Endothelial cell of umbilical vein (primary cell): ENCODE measurements at places on chromosomes 12 and 14. TPM values are rescaled to one million over a fixed set of nuclear protein-coding genes. Genes with fewer than 3 reads are reported as not detected.

DNA sequence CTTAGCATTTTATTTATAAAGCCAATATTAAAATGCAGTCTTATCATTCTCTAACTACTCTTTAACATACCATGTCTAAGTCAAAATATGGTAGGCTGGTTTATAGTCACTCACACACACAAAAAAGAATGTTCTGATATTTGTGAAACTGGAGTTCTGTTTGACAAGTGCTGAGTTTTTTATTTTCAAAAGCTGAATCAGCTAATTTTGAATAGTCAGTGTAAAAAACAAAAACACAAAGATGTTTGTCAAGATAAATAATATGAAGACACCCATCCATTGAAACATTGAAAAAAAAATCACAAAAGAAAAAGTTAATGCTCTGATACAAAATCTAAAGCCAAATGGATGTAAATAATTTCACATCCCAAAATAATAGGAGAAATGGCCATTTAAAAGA, 231.5 kb downstream of the MED13L start:
- no peaks in the 10 kb centered on the region for H3K36me3 ChIP-seq
- no peaks in the 10 kb centered on the region for H3K4me1 ChIP-seq
- DNase-seq: no peak

DNA sequence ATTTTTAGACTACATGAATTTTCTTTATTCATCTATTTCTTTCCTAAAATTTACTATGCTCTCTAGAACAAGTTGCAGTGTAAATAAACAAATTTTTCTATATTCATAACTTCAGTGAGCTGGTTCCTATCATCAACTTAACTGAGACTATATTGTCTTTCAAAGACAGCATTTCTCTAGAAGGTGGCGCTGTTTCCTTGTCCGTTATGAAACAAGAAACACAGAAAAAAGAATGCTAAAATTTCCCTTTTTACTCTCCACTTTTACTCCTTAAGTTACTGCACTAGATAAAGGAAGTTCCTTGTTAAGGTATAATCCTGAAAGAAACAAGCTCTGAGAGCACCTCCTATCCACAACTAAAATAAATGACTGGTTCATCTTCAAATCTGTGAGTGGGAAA, 8.2 kb upstream of the CLEC2A start:
- no peaks in the 10 kb centered on the region for H3K36me3 ChIP-seq
- H3K4me1 ChIP-seq: no peaks in the 10 kb centered on the region
- H3K27ac ChIP-seq: no peak overlapping the region
- peak; percentile 37 for DNase-seq

GRCh38 chr12:57522887-57523705, 472 bp downstream of the MBD6 start:
- H3K4me1 ChIP-seq: peaks cover 36% of the 10 kb centered on the region
- H3K27me3 ChIP-seq: no peaks in the 10 kb centered on the region
- H3K4me3 ChIP-seq: peak overlapping the region; percentile 47

DNA sequence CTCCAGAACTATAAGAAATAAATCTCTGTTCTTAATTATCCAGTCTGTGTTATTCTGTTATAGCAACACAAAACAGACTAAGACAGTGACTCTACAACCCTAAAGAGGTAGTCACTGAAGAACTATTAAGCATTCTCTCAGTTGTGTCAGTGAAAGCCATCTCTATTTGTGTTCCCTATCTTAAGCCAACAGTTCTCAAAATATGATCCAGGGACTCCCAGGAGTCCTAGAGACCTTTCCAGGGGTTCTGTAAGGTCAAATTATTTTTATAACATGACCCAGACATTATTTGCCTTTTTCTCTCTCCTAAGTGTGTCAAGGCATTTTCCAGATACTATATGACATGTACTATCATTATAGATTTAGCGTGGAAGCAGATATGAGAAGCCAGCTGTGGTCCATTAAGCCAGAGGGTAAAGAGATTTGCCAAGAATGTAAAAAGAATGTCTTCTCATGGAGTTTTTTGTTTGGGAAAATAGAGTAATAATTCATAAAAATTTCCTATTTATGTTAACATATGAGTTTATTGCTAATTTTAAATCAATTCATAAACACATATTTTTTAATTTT, 315.8 kb downstream of the RGS6 start:
- no peaks in the 10 kb centered on the region for H3K36me3 ChIP-seq
- H3K27ac ChIP-seq: no peak overlapping the region
- H3K27me3 ChIP-seq: no peaks in the 10 kb centered on the region
- no peaks in the 10 kb centered on the region for H3K4me1 ChIP-seq
- DNase-seq: no peak

DNA sequence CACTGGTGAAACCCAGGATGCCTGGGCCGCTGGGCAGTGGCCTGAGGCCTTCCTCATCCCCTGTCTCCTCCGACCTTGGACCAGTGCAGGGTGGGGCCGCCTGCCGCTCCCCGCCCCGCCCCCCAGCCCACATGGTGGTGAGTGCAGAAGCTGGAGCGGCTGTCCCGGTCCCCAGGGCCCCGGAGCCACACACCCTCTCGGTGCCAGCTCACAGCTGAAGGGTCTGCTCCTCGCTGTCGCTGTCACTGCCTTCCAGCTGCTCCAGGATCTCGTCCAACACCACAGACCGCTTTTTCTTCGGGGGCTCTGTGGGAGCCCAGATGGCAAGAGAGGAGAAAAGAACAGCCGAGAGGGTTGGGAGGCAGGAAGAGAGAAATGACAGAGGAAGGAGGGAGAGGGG, 143.1 kb downstream of the RBM19 start:
- H3K4me3 ChIP-seq: no peak overlapping the region
- no peak overlapping the region for H3K27ac ChIP-seq
- no peaks in the 10 kb centered on the region for H3K36me3 ChIP-seq
- no peaks in the 10 kb centered on the region for H3K27me3 ChIP-seq

GRCh38 chr14:81673930-81674329, 140.3 kb upstream of the SEL1L start:
- H3K27me3 ChIP-seq: no peaks in the 10 kb centered on the region
- H3K4me1 ChIP-seq: no peaks in the 10 kb centered on the region
- H3K27ac ChIP-seq: no peak overlapping the region
- no peak overlapping the region for H3K4me3 ChIP-seq

GRCh38 chr14:87043667-87044200, 949.2 kb downstream of the GALC start:
- no peak for DNase-seq
- H3K27ac ChIP-seq: no peak overlapping the region
- no peaks in the 10 kb centered on the region for H3K27me3 ChIP-seq
- no peak overlapping the region for H3K4me3 ChIP-seq

DNA sequence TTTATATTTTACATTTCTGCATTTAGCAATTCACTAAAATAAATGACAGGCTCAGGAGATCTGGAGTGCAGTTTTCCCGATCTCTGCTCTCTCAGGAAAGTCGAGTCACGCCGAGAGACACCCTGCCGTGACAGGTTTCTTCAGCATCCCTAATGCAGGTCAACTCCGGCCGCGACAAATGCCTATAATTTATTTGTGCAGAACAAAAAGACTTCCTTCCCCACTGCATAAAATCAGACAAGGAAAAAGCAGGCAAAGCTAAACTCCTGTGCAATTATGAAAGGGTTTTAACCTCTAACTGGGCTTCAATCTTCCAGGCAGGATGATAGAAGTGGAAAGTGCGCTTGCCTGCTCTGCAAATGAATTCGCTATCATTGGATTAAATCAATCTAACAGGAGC, 28.1 kb downstream of the SPRING1 start:
- H3K36me3 ChIP-seq: peaks cover 3% of the 10 kb centered on the region
- H3K27ac ChIP-seq: no peak overlapping the region
- no peak for DNase-seq
- H3K4me1 ChIP-seq: no peaks in the 10 kb centered on the region
- H3K27me3 ChIP-seq: peaks cover 15% of the 10 kb centered on the region

DNA sequence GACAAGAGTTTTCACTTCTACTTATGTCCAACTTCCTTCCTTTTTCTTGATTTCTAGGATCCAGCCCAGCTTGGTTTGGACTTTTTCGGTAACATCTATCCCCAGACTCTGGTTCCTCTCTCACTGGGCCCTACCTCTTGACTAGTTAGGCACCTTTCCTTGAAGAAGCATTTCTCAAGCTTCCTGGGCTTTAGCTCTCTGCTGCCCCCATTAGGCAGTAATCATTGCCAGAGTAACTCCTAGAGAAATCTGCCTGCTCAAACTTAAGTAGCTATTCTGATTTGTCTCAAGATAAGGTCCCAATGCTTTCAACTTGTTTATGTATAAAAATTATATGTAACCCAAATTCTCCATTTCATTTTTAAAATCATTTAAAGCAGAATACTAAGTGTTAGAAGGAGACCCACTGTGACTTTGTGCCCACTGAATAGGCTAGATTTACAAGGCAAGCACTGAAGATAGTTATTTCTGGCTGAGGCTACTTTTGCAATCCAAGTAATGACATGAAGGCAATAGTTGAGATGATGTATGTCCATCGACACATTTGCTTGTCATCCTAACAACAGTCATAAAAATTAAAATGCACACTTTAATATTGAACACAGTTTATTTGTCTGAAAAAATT, 275.0 kb upstream of the G2E3 start:
- H3K4me1 ChIP-seq: no peaks in the 10 kb centered on the region
- no peaks in the 10 kb centered on the region for H3K36me3 ChIP-seq
- H3K27me3 ChIP-seq: no peaks in the 10 kb centered on the region
- DNase-seq: peak; percentile 60
- H3K4me3 ChIP-seq: no peak overlapping the region

DNA sequence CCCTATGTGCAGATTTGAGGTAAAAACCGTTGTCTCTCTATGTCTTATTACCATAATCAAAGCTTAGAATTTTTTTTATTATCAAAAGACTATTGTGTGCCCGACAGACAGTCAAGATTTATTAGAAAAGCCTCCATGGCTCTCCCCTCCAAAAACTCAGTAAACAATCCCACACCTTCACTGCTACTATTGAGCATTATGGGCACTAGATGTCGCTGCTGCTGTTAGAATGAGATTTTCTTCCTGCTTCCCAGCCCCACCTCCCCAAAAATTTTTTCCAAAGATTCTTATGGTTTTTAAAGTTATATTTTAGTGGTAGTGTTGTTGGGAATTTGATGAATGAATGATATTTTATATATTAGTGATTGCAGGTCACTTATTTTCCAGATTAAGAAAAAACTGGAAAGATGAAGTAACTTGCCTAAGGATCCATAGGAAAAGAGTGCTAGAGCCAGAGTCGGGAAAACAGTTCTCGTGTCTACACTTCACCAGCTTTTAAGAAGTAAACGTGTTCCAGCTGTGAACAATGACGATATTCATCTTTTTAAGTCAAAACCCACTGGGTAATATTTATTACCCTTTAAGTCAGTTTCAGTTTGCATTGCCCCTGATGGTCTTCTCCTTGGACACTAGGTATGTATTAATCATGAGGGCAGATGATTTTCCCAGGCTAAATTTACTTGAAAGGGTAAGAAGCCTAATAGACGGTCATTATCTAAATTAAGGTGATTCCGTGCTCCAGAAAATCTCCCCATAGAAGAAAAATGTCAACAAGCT, 12.2 kb upstream of the FOXG1 start:
- no peaks in the 10 kb centered on the region for H3K36me3 ChIP-seq
- peaks cover under 1% of the 10 kb centered on the region for H3K4me1 ChIP-seq
- peaks cover 41% of the 10 kb centered on the region for H3K27me3 ChIP-seq
- peak; percentile 36 for DNase-seq
- no peak overlapping the region for H3K4me3 ChIP-seq

Gene CCDC92
- 35.1 and 41.6 TPM in 2 replicates for total RNA-seq

Gene PLBD1
- 0.14 TPM in 1 of 2 replicates, not detected in the other for total RNA-seq
